ENCODE measurements at places on chromosomes 2 and 18.

- DNase-seq: no peak
These were observed 449.3 kb downstream of the SLC4A3 start for GRCh38 chr2:220076734-220077133.

DNA sequence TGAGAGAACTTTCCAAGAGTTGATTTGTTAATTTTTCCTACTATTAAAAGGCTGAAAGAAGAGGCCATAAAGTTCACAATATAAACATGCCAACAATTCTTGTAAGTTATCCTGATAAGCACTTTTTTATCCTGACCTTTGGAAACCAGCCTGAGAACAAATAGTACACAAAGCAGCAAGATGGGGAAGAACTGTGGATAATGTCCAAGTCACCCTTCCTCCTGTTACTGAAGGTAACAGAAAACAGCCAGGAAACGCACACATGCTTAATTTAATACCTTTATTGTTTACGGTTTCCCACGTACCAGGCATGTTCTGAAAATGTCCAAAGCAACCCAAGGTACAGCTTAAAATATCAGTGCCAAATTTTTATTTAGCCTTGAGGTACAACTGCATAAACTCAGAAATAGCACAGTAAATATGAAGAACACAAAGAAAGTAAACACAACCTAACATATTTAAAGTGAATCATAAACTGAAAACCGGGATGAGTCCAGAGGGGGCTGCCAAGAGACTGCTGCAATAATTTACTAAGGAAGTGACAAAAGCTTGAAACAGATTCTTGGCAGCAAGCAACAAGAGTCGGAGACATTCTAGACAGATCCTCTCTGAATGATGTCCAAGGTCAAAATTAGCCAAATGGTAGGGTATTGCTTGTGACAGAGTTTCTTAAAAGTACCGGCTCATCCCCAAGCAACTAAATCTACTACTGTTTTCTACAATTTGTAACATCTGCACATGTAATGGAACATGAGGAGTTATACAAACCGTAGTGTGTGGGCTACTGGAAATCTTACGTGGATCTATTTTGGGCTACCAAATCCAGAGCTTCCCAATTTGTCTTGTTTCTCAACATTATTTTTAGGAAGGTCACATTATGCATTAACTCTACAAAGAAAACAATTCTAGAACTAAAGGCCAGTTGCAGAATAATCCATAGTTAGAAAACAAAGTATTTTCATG is 93.2 kb downstream of the CABYR start:
- DNase-seq: no peak

DNA sequence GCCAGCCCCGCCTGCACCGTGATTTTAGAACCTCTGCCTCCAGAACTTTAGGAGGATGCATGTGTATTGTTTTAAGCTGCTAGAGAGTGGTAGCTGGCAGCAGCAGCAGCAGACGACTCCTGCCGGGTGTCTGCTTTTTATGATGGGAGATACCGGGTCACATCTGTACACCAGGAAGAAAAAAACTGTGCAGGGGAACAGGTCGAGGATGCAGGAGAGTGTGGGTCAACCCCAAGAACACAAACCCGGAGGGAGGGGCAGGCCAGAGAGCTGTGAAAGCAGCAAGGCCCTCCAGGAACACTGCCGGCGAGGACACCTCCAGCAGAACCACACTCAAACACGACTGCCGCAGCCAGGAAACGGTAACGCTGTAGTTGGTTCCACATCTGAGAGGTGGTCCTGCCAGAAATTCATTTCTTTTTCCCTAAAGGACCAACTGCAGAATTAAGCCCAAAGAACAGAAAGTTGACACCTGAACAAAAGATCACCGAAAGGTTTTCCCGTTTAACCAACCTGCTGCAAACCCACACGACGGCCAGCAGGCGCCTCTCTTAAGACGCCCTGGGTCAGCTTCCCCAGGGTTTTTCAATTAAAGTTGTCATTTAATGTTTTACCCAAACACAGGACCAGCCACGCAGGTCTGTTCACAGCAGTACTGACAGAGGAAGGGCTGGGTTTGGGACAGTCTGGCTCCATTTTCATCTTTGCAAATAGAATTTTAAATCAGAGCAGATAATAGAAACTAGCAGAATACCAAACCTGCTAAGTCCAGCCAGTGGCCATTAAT is 60.5 kb downstream of the NDUFA10 start:
- DNase-seq: no peak

DNA sequence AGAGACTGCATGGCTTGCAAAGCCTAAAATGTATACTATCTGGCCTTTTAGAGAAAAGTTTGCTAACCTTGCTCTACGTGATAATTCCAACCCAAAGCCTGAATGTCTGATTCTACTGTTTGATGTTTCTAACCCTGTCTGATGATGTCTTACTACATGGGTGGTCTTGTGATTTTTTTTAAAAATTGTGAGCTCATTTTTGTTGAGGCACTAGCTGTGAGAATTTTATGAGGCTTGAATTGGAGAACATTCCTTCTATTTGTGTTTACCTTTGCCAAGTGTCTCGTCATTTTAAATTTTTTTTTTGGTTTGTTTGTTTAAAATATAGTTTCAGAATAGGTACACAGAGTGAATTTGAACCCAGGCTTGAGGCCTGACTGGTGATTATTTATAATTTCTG is 15.2 kb upstream of the LTBP1 start:
- DNase-seq: no peak

DNA sequence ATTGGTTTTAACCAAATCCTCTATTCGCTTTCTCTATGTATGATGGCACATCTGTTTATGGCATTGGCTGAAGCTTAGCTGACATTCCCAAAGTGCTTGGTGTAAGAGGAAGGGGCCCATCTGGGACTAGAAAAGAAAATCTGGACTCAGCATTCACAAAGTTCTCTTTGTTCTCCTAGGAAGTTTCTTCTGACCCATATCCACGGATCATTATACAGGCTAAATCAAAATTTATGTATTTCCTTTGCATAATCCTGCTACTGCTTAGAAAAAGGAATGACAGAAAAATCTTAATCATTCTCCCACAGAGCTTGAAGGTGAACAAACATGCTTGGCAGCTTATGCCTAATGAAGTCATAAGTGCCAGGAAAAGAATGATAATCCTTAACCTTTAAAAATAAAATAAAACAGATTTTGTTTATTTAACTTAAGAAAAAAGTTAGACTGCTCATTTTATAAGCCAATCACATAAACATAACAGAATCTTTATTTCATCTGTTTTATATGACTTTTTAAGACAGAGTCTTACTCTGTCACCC is 88.4 kb downstream of the NYAP2 start:
- DNase-seq: no peak

GRCh38 chr2:181411105-181411849 is 45.9 kb upstream of the ITGA4 start:
- no peak for DNase-seq

GRCh38 chr18:56489893-56490292 is 148.5 kb downstream of the TXNL1 start:
- no peak for DNase-seq

- no peak for DNase-seq
These were observed 467.9 kb upstream of the GCFC2 start for GRCh38 chr2:76178610-76179009.

DNA sequence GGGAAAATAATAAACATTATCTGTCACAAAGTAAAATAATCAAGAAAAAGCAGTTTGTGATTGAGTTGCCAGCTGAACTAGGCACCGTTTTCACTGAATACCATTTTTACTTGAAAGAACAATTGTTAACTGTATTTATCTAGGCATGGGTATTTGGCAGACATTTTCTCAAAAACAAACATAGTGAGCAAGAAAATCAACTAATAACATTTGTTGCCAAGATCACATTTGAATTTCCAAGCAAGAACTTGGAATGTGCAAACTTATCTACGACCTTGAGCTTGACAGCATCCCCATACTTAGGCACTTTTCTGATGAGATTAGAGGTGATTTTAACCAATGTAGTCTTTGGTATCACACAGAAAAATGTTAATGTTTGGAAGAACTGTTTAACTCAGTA is 16.7 kb downstream of the SS18 start:
- DNase-seq: no peak

DNA sequence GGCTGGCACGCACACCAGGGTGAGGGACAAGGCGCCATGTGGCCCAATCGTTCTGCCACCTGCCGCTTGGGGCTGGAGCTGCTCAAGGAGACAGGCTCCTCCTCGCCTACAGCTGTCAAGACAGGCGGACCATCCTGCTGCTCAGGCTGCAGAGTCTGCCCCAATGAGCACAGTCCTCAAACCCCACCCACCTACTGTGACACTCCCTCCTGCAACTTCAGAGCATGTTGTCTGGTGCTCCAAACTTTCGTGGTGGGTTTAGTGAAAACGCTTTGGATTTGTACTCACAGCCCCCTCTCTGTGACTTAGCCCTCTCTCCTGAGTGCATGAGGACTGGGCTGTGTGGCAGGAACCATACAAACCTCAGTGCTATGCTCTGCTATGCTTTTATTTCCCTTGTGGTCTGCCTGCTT is 23.2 kb upstream of the SLC35F6 start:
- DNase-seq: no peak

DNA sequence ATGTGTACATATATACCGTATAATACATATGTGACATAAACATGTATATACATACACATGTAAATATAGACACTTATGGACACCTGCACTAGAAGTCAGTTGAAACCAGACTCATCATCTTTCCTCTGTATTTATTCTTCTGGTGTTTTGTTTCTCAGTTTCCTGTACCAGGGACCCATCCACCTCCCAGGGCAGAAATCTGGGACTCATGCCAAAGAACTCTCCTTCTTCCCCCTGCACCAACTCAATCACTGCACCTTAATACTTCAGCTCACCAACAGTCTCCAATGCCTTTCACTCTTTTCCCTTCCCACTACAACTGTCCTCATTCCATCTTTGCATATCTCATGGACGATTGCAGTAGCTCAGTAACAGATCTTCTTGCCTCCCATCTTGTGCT is 428.0 kb downstream of the FBXO15 start:
- DNase-seq: no peak

GRCh38 chr18:78538669-78539440 is 440.8 kb upstream of the SALL3 start:
- DNase-seq: no peak

GRCh38 chr2:73746015-73746876 is 9.1 kb upstream of the TPRKB start:
- DNase-seq: no peak

DNA sequence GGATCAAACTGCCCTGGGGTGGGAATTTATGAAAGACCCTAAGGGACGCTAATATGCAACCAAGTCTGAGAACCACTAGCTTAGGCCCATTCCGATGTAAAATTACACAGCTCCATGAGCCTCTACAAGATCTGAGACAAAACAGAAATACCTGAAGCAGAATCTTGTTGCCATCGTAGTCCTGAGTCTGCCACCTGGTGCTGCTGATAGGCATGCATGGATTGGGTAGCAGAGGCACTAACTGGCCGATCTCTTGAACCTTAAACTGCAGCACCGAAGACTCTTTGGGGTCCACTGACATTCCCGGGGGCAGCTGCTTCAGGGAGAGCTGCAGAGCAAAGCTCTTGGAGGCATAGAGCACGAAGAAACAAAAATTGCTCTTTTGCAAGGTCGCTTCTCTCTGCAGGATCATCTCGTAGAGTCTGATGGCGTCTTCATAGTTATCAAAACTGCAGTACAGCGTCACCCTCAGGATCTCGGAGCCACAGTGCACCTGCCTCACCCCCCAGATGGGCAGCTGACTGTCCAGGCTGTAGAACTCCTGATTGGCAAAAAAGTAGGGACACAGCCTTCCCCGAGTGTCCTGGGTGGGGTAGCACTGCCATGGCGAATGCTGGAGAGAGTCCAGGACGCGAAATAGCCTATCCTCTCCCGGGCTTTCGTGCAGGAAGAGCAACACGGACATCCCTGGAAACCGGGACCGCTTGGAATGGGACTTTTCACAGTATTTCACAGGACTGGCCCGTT is 848 bp downstream of the FAM124B start:
- DNase-seq: no peak

DNA sequence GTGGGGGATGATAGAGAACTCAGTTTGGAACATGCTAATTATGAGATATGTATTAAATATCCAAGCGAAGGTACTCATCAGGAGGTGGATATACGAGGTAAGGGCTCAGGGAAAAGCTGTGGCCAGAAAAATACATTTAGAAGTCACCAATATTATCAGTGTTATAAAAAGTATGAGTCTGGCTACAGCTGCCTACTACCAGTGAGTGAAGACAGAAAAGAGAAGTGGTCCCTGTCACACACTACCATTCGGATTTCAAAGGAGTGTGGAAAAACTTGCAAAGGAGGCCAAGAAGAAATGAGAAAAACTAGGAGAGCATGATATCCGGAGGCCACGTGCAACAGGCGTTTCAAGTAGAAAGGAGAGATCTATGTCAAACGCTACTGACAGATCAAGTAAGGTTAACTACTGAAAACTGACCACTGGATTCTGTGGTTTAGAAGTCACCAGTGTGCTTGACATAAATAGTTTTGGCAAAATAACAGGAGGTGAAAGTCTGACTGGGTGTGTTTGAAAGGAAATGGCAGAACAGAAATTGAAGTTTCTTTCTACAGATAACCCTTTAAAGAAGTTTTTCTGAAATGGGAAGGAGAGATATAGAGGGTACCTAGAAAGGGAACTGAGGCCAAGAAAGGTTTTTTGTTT is 118.7 kb upstream of the DNMT3A start:
- DNase-seq: no peak

DNA sequence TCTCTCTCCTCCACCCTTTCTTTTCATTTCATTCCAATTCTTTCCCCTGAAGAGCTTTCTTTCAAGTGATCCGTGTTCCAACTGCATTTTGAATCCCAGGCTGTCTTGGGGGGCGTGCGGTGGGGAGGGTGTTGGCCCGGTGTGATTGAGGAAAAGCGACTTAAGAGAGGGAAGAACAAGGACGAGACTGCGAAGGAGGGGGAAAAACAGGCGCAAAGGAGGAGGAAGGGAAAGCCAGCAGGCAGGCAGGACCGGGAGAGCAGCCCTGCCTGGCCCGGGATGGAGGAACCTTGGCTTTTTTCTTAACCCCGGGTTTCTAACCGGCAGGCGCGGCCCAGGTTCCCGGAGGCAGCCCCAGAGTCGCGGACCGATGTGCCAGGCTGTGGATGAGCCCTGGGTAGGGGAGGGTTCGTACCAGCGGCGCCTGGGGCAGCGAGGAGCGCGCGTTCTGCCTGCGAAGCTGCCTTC is 1.3 kb downstream of the ADCYAP1 start:
- no peak for DNase-seq

DNA sequence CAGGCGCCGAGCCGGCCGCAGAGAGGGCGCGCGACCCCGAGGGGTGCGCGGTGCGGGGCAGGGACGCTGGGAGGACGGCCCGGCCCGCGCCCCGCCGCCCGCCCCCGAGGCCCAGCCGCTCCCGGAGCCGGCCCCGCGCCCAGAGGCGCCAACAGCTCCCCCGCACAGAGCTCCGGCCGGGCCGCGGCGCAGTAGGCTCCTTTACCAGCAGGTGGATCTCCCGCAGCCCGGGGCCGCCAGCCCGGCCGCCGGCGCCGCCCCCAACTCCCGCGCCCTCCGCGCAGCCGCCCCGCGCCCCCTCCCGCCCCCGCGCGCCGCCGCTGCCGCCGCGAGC is 258 bp downstream of the MGAT4A start:
- peak; percentile 74 for DNase-seq

GRCh38 chr2:224174990-224175389 is 135.9 kb upstream of the SERPINE2 start:
- DNase-seq: no peak

Data from activated T-cell treated with anti-CD3 and anti-CD28 coated beads, Interleukin-2, amount 50 U/mL, for 72 hours (primary cell).